ENCODE measurements at places on chromosomes 11 and 22.

DNA sequence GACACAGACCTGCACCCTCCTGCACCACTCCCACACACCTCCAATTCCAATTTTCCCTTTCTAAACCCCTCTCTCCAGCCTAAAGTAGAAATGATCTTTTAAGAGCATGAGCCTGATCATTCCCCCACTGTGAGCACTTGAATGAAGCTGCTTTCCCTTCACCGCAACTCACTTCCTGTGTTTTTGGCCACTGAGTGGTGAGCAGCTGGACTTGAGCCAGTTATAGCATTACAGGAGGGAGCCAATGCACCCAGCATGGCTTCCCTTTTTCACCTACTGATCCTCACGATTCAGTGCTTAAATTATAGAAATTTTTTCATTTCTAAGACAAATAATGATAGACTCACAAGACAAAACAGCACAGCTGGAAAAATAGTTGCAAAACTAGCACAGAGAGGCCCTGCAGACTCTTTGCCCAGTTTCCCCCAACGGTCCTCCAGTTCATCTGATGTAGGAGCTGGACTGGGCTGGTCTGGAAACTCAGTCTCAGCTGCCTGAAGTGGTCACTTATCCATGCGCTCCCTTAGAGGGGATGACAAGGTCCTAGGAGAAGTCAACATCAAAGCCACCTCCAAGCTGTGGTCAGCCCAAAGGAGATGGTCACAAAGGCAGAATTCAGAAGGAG lies 9.7 kb upstream of the APOL4 start:
- DNase-seq, result peak; percentile 32

DNA sequence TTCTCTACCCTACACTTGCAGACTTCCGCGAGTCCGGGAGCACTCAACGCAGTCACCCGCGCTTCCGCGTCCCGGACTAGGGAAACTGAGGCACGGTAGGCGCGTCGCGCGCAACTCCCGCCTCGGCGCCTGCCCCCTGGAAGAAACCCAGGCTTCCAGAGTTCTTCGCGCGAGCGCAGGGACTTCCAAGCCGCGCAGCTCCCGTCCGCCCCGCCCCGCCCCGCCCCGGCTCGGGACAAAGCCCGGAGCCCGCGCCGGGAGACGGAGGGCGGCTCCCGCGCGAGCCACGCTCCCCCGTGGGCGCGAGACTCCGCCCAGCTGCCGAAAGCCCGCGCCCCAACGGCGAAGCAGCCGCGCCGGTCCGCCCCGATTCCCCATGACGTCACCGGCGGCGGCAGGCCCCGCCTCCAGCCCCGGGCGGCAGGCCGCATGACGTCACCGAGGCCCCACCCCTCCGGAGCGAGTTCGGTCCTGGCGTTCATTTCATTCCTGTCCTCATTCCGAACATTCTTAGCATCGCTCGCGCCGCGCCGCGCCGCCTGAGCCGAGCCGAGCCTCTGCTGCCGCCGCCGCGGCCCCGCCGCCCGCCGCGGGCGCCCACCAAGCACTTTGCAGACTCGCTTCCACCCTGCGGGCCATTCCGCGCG lies at the start of gene TEAD1:
Gene TEAD1, plus strand, starts transcription at position 498 of the 647 bp plus-strand sequence.
- DNase-seq, result peak; percentile 93

DNA sequence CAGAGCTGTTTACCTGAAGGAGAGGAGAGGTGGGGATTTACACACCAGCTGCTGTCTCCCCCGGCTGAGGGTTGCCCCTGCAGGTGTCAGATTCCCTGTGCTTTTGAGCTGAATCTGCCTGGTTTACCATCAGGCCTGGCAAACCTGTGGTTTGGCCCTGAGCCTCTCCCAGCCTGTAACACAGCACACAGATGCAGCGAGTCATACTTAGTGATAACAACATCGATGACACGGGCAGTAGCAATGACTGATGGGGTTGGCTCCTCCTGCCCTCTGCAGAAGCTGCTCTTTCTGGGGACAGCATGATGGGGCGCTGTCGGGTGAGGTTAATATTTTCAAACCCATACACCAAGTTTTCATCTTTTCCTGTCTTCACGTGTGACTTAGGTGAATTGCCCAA lies 380.0 kb upstream of the B3GAT1 start:
- no peak for DNase-seq

GRCh38 chr11:47271961-47272661 lies 2.2 kb downstream of the MADD start:
- DNase-seq, result no peak

- no peak for DNase-seq
These were observed 24.5 kb upstream of the OR9Q2 start for GRCh38 chr11:58164389-58164788.

DNA sequence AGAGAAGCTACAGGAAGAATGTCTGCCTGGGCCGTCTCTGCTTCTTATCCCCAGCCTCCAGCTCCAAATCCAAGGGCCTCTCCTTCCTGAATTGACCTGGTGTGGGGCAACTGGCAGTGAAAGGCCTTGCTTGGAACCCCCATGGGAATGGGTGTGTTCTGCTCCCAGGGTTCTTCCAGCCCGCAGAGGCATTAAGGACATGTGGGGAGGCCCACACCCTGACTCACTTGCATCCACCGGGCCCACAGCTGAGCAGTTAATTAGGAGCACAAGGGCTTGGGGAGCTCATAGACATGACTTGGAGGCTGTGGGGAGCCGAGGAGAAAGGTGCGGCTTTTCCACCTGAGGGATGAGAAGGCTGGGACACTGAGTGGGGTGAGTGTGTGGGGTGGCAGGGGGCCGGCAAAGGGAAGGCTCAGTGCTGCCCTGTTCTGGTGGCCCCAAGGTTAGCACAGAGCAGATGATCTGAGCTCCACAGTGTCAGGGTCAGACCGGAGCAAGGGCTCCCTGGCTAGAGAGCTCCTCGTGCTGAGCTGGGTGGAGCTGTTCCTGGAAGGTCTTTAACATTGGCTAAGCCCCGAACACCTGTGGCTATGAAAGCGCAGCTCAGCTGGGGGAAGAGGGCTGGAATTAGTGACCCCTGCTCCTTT lies 64.5 kb upstream of the NECTIN1 start:
- DNase-seq, result no peak

DNA sequence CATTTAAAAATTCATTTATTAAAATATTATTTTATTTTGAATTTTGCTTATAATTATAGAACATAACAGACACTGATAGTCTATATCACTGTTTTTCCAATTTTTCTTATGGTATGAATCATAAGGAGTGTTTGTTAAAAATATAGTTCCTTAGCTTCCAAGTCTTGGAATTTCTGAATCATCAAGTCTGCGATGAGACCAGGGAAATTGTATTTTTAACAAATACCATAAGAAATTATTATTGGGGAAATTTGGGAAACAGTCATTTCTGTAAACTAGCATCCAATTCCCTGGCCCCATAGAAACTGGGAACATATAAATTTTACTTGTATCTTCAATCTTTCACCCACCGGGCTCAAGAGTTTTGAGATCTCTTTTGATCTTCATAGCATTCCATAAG lies 38.0 kb upstream of the PICALM start:
- DNase-seq, result peak; percentile 7

DNA sequence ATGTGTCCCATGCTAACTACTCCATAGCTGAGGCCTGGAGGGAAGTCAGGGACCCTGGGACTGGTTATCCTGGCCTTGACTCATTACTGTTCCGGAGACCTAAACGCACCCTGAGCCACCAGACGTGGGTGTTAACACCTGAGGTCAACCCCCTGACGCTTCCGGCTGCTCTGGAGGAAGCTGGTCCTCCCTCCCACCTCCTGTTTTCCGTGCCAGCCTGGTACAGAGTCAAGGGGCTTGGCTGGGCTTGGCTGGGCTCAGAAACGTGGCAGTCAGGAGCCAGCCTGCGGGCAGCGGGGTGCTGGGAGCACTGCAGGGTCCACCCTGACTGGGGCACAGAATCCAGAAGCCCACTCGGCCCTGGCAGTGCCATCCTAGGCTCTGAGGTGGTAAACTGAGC lies 2.6 kb downstream of the TMPRSS4 start:
- no peak for DNase-seq

DNA sequence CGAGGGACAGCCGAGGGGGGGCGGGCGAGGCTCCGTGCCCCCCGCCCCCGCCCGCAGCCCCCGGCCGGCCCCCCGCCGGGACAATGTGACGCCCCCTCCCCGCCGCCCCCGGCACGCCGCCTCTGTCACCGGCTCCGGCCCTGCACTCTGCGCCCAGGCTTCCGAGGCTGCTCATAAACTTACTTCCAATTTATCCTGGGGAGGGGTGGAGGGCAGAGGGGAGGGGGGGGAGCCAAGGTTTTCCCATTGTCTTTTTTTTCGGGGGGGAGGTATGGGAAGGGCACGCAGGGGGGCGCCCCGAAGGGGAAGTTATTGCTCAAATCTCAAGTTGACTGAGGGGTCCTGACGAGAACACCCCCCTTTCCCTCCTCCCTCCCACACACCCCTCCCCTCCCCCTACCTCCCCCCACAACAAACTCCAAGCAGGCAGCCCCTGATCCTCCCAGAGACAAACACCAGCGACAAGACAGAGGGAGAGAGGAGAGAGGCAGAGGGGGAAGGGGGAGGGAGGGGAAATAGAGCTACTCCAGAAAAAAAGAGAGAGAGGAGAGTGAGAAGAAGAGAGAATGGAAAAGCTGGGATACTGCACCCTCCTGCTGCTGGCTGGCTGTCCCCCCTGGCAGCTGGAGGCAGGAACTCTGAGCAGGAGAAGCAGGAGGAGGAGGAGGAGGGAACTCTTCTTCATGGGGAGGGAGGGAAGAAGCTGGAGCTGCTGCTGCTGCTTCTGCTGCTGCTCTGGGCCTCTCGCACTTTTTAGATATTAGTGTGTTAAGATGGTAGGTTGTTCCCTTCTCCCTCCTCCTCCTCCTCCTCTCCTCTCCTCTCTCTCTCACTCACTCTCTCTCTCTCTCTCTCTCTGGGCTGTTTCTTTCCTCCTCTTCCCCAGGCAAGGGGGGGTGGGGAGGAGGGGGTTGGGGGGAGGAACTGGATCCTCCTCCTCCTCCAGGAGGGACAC lies 631 bp downstream of the PHF21A start:
- DNase-seq, result peak; percentile 82

- peak; percentile 47 for DNase-seq
These were observed 581.3 kb downstream of the SOX6 start for GRCh38 chr11:15775015-15775541.

- no peak for DNase-seq
These were observed 1.1 kb upstream of the PRG2 start for GRCh38 chr11:57391539-57391938.
